SK-MEL-5 (cell line): ENCODE measurements at places on chromosomes 2 and 18. TPM values are rescaled to one million over a fixed set of nuclear protein-coding genes. Genes with fewer than 3 reads are reported as not detected.

Gene SYT4
- total RNA-seq: not detected in 2 replicates

Gene NT5C1B
- total RNA-seq: not detected in 2 replicates

Gene TCF7L1
- total RNA-seq: 0.71 and 1.1 TPM in 2 replicates

Gene FOXI3
- total RNA-seq: 0.64 and 0.66 TPM in 2 replicates

Gene RUFY4
- total RNA-seq: not detected in 2 replicates

Gene ATRAID
- 372 and 405 TPM in 2 replicates for total RNA-seq

Gene POTEC
- not detected in 2 replicates for total RNA-seq

Gene VWC2L
- not detected in 2 replicates for total RNA-seq

Gene TLX2
- 0.16 and 0.55 TPM in 2 replicates for total RNA-seq

Gene RESP18
- not detected in 2 replicates for total RNA-seq

Gene RGPD3
- total RNA-seq: not detected in 2 replicates

Gene LIMS3
- total RNA-seq: 0.64 TPM in 1 of 2 replicates, not detected in the other

Gene TRIM54
- total RNA-seq: not detected in 2 replicates

Gene BOK
- total RNA-seq: 9.0 and 10.6 TPM in 2 replicates

Gene RGPD8
- 1.2 and 2.0 TPM in 2 replicates for total RNA-seq
